Suppressor macrophage (primary cell): ENCODE measurements at places on chromosomes 6 and 20.

DNA sequence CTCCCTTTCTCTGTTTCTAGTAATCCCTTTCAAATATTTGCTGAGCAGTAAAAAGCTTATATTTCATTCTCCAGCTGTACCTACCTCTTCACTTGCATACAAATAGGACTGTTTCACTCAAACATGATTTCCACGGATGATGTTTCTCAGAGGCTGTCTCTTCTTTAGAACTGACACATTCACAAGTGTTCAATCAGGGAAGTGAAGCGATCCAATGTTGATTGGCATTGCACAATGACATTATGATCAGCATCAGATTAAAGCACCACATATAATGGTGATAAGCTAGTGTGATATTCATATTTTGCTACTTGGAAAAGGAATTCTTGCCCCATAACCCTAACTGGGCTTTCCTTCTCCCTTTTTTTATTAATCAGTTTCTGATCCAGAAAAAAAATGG lies 681.8 kb downstream of the TBC1D32 start:
- no peak for DNase-seq

DNA sequence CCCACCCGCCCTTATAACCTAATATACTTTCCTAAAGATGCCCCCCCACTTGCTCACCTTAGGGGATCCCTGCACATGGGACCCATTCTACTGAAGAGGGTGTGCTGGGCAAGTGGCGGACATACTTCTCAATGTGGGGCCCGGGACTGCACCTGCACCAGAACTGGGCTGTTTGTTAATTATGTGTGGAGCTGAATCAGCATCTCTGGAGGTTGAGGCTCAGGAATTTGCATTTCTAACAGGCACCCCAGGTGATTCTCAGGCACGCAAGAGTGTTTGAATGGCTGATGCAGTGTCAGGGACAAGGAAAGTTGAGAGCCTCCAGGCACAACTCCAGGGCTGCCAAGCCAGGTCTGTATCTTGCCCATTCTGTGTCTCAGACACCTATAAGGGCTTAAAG lies 8.9 kb upstream of the PTPRT start:
- DNase-seq, result no peak

- no peak for DNase-seq
Observed at GRCh38 chr6:70651326-70651905, 16.3 kb upstream of the SMAP1 start.

- no peak for DNase-seq
Observed at GRCh38 chr20:13292201-13292885, 71.3 kb downstream of the ISM1 start.

GRCh38 chr6:84667252-84668213 lies 96.9 kb downstream of the TBX18 start:
- no peak for DNase-seq

- peak; percentile 74 for DNase-seq
Observed at GRCh38 chr20:34316196-34316814, 13.2 kb upstream of the AHCY start.

GRCh38 chr6:130559166-130559565 lies 193.3 kb downstream of the TMEM200A start:
- DNase-seq, result no peak

GRCh38 chr6:136784910-136785746 lies 7.1 kb downstream of the MAP3K5 start:
- peak; percentile 92 for DNase-seq

- DNase-seq, result no peak
Observed at GRCh38 chr6:32200711-32201475, 8.4 kb upstream of the GPSM3 start.

DNA sequence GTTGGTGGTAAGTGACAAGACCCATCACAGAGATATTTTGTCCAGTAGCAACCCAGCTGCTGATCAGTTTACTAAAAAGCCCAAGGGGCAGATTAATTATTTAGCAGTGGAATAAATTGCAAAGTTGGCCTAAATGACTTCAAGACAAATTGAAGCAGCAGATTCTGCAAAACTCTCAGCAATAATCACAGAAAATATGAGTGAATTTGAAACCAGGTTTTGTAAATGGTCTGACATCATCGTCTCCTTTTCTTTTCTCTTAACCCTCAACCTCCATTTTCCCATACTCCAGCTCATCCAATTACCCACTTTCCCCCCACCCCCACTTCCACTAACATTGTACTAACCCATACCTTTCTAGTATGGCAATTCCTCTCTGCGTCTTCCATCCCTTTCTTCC lies 11.3 kb upstream of the PTPRK start:
- DNase-seq, result no peak

- DNase-seq, result no peak
Observed at GRCh38 chr6:167130008-167130677, 7.2 kb downstream of the CCR6 start.

- DNase-seq, result peak; percentile 90
Observed at GRCh38 chr20:20452254-20452676, 84.4 kb downstream of the INSM1 start.

- DNase-seq, result no peak
Observed at GRCh38 chr6:169784821-169785340, 33.5 kb downstream of the ERMARD start.

DNA sequence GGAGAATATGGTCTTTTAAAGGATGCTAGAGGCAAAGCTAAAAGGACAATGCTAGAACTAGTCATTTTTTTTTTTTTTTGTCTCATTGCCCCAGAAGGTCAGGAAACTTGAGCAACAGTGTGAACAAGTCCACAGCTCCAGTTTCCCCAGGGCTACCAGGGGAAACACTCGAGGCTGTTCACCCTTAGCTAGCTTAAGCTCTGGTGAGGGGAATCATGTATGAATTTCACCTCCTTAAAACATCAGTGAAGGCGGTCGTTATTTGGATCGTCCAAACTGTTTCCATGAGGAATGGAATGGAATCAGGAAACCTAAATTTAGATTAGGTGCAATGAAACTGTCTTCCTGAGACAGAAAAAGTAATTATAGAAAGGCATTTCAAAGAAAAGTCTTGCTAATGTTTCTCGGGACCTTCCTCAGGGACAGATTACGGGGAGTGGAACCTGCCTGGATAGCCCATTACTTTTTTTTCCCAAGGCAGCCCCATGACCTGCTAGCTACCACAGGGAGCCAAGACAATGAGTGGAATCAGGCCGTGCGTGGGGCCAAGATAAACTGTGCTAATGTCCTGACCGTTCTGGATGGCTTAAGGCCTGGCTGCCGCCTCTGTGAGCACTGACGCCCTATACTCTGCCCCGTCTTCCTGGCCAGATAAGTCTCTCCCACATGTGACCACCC lies 164.8 kb upstream of the SGK1 start:
- peak; percentile 19 for DNase-seq
